Activated CD4-positive, alpha-beta T cell treated with anti-CD3 and anti-CD28 coated beads, Interleukin-2, amount 50 U/mL, for 4 hours (primary cell): ENCODE measurements at places on chromosomes 16 and 17.

DNA sequence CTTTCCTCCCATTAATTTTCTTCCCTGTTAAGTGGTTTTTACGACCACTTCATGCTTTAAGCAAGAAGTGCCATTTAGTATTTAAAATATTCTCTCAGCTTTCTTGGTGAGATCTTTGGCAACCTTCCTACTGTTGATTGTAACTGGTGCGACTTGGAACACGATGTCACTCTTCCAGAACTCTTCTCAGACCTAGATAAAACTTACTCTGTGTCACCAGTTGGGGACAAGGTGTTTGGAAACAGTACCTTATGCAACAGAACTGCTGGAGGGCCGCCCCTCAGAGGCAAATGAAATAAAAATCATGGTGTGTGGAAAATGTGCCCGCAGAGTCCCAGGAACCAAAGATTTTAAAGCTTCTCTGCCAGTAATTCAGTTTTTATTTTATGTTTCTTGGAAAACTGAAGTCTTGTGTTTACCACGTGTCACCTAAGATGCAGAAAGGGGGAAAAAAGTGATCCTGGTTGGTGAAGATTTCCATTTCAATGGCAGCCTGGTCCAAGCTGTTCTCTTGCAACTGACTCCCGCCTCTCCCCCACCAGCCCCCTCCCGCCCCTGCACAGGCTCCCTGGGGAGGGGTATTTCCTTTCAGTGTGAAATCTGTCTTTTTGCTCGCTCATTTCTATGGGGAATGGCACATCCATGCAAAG is 7.2 kb upstream of the HSD11B2 start:
- no peak for DNase-seq

DNA sequence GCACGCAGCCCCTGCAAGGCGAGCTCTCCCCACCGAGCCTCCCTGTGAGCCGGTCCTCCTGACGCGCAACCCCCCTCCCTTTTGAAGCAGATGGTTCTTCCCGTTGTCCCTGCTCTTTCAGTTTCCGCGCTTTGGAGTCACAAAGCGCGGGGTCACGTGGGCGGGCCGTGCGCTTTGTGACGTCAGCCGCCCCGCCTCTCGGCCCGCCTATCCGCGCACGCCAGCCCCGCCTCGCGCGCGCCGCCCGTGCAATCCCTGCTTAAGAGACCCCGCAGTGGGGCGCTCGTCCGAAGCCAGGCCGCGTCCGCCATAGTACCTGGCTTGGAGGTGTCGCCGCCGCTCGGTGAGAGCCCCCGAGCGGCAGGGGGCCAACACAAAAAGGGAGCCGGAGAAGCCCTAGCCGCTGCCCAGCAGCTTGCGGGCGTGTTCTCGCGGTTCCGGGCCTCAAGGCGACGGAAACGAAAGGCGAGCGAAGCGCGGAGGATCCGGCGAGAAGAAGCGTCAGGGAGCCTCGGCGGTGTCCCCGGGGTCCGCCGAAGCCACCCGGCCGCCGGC is at the start of gene RBBP6:
RBBP6 (plus strand) TSS at position 272 of the 555 bp plus-strand sequence. CDS start 1,061 bp downstream, outside the sequence.
- peak; percentile 86 for DNase-seq

- no peak for DNase-seq
Measured at GRCh38 chr17:45791041-45791582, 7.0 kb downstream of the CRHR1 start.

DNA sequence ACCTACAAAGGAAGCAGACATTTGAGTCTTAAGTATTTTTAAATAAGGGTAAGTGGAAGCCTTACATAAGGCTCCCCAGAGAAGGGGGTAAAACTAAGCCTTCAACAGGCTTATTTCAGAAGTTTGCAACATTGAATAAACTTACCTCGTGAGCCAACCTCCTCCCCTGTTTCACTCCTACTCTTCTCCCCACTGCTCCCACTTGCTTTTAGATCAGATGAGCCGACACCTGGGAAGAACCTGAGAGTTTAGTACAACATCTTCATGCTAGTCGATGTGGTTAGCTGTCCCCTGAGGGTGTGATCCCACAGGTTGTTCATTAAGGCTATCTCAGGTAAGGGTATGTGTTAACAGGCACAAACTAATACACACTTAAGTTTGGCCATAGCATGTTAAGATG is 13.8 kb downstream of the ZP2 start:
- no peak for DNase-seq

GRCh38 chr16:30965436-30965835 is 7.9 kb downstream of the SETD1A start:
- no peak for DNase-seq

GRCh38 chr17:4696437-4696805 is 7.5 kb downstream of the PELP1 start:
- DNase-seq: no peak

- DNase-seq: no peak
Measured at GRCh38 chr17:68085771-68086381, 50.3 kb downstream of the KPNA2 start.

DNA sequence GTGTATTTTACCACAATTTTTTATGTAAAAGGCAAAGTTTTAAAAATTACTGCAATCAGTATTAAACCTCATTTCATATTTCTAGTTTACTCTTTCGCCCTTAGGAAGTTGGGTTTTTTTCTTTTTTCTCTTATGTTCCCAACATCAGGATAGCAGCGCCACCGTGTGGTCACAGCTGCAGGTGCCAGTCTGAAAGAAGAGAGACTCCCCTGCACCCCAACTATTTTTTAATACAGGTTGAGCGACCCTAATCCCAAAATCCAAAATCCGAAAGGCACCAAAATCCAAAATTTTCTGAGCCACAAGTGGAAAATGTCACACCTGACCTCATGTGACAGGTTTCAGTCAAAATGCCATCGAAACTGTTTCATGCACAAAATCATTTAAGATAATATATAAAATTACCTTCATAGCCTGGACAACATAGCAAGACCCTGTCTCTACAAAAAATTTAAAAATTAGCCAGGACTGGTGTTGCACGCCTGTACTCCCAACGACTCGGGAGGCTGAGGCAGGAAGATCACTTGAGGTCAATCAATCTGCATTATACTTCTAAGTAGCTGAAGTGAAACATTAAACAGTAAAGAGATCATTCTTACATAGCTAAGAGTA is 21.8 kb upstream of the ASGR2 start:
- peak; percentile 79 for DNase-seq

GRCh38 chr17:42484304-42484703 is 25.6 kb downstream of the ATP6V0A1 start:
- DNase-seq: peak; percentile 50

GRCh38 chr17:50397919-50398285 is 579 bp upstream of the LRRC59 start:
- no peak for DNase-seq

DNA sequence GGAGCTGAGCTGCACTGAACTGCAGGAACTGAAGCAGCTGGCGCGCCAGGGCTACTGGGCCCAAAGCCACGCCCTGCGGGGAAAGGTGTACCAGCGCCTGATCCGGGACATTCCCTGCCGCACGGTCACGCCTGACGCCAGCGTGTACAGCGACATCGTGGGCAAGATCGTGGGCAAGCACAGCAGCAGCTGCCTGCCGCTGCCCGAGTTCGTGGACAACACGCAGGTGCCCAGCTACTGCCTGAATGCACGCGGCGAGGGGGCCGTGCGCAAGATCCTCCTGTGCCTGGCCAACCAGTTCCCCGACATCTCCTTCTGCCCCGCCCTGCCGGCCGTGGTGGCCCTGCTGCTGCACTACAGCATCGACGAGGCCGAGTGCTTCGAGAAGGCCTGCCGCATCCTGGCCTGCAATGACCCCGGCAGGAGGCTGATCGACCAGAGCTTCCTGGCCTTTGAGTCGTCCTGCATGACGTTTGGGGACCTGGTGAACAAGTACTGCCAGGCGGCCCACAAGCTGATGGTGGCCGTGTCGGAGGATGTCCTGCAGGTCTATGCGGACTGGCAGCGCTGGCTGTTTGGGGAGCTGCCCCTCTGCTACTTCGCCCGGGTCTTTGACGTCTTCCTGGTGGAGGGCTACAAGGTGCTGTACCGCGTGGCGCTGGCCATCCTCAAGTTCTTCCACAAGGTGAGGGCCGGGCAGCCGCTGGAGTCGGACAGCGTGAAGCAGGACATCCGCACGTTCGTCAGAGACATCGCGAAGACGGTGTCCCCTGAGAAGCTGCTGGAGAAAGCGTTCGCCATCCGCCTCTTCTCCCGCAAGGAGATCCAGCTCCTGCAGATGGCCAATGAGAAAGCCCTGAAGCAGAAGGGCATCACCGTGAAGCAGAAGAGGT is 17.3 kb upstream of the ATP6V0C start:
- no peak for DNase-seq

- DNase-seq: no peak
Measured at GRCh38 chr17:8375738-8376259, 705 bp downstream of the KRABD2 start.

GRCh38 chr17:57781386-57782061 is 36.4 kb upstream of the CCDC182 start:
- DNase-seq: no peak

- DNase-seq: no peak
Measured at GRCh38 chr17:69950701-69951418, 124.2 kb upstream of the KCNJ16 start.

DNA sequence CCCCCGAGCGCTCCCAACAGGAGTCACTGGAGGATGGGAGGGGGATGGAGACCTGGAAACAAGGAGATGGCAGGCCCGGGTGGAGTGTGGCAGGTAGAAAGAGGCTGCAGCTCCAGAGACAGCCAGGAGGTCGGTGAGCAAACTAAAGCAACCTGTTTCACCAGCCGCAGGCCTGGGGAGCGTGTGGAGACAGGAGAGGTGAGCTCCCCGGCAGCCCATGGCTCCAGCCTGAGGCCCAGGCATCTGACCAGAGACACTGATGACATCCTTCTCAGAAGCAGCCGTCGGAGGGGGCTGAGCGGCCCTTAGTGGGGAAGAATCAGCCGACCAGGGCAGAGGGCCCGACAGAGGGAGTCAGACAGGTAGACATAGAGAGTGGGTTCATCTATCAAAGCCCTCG is 165.1 kb downstream of the ZNF423 start:
- DNase-seq: no peak

DNA sequence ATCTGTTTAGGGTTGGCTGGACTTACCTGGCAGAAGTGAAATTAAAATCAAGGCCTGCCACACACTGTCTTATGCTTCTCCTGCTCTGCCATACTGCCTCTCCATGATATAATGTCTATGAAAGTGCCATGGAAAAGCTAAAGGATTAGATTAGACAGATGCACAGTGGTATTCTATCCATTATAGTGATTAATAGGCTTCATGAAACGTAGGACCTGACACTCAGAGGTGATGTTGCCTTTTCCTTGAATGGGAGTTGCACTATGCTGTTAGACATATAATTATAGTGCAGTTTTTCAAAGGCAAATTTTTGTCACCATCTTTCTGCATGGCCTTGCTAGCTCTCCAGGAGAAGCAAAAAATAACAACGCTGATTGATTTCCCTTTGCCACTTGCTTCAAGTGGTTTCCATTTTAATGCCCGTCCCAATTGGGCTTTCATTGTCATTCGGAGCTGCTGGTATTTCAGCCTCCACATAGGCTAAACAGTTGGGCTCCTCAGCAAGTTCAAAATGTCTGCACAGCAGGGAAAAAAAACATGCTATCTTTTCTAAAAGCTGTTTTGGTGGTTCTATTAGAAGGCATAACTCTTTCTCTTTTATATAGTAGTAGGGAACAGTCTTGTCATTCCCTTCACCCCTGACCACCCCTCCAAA is 502.8 kb upstream of the GOT2 start:
- DNase-seq: no peak

DNA sequence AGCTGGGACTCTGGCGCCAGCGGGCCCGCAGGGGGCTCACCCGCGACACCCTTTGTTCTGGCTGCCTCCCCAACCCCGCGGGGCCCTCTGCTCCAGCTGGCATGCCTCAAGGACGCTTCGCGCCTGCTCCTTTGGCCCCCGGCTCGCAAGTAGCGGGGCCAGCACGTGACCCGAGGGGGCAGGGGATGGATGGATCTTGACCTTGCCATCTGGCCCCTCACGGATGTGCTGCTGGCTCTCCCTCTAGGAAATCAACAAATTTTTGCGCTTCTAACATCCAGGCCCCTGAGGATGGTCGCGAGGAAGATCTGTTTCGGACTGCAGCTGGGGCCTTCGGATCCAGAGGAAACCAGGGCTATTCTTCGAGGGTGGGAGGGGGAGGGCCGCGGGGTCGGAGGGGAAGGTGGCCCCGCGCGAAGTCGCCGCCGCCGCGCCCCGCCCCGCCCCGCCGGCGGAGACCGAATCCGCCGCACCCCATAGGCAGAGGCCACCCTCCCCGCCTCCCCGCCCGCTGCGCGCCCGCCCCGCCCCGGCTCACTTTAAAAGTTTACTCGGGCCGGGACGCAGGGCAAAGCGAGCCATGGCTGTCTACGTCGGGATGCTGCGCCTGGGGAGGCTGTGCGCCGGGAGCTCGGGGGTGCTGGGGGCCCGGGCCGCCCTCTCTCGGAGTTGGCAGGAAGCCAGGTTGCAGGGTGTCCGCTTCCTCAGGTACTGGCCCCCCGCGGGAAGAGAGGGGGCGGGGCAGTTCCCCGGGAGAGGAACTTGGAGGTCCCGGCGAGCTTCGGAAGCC is at the start of gene ACSF2:
ACSF2 (plus strand) TSS at position 537 of the 790 bp plus-strand sequence; CDS start at position 581, 44 bp downstream.
- DNase-seq: peak; percentile 56

DNA sequence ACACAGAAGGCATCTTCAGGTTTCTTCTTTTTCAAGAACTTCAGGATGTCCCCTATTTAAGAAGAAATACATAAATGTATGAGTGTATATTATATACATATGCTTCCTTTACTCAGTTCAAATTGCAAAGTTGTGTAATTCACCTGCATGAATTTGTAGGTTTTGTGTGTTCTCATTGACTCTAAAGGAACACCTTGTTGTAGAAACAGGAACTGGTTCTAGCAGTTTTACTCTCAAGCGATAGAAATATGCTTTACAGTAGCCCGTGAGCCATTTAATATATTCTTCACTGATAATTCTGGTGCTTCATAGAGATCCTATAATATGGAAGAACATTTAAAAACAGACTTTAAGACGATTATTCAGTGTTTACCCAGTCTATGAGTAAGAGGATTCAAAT is 53.3 kb upstream of the LRRC37A3 start:
- DNase-seq: no peak

DNA sequence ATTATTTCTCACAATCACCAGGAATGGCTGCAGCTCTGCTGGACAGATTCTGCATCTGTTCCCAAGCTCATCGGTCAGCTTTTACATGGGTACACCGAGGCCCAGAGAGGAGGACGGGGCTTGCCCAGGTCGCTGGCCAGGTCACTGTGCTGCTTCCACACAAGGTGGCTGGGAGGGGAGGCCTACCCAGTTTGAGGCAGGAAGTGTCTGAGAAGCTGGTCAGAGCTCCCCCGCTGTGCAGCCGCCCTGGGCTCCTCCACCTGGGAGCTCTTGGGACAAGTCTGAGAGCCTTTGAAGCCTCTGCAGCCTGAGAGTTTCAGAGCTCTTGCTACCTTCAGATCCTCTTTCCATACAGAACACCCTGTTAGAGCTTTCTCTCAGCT is 143.3 kb downstream of the CLEC16A start:
- DNase-seq: no peak

GRCh38 chr17:28549236-28550132 is 2.9 kb downstream of the UNC119 start:
- DNase-seq: peak; percentile 31

GRCh38 chr17:34726536-34727384 is 147.4 kb downstream of the TMEM132E start:
- no peak for DNase-seq

DNA sequence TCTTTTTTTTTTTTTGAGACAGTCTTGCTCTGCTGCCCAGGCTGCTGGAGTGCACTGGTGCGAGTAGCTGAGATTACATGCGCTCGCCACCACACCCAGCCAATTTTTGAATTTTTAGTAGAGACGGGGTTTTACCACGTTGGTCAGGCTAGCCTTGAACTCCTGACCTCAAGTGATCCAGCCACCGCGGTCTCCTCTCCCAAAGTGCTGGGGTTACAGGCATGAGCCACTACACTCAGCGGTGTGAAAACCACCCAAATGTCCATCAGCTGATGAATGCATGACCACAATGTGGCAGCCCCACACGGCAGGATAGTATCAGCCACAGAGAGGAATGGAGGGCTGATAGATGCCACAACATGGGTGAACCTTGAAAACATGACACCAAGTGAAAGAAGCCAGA is 2.1 kb downstream of the P2RX5 start:
- DNase-seq: no peak
